Smooth muscle cell of bladder (primary cell): ENCODE measurements at places on chromosomes 2 and 18. TPM values are rescaled to one million over a fixed set of nuclear protein-coding genes. Genes with fewer than 3 reads are reported as not detected.

Gene RGPD4
- total RNA-seq = under 0.01 TPM in 1 of 2 replicates, not detected in the other

Gene WNT6
- total RNA-seq = not detected in 2 replicates

Gene BCL2
- 2.0 and 2.2 TPM in 2 replicates for total RNA-seq

Gene ESPNL
- 2.3 and 2.4 TPM in 2 replicates for total RNA-seq

Gene DES
- 0.71 and 3.7 TPM in 2 replicates for total RNA-seq

Gene TYMS
- total RNA-seq = 7.4 and 8.0 TPM in 2 replicates

Gene ELP2
- 267 and 281 TPM in 2 replicates for total RNA-seq

Gene PIAS2
- 12.8 and 21.3 TPM in 2 replicates for total RNA-seq

Gene PRSS56
- total RNA-seq = not detected in 2 replicates

Gene SERPINB3
- total RNA-seq = 0.28 TPM in 1 of 2 replicates, not detected in the other

Gene IL1F10
- total RNA-seq = not detected in 2 replicates

Gene IL1A
- total RNA-seq = 2.3 and 7.5 TPM in 2 replicates

Gene RAPGEF4
- 0.43 and 1.9 TPM in 2 replicates for total RNA-seq

Gene CD28
- total RNA-seq = under 0.01 TPM in 1 of 2 replicates, not detected in the other

Gene CNDP1
- not detected in 2 replicates for total RNA-seq

Gene ALK
- total RNA-seq = under 0.01 TPM in 2 replicates
